ENCODE measurements at places on chromosomes 7 and 10. TPM values are rescaled to one million over a fixed set of nuclear protein-coding genes. Genes with fewer than 3 reads are reported as not detected.

- peak; percentile 33 for DNase-seq
Measured at GRCh38 chr7:33050535-33051318, 11.8 kb downstream of the NT5C3A start.

Gene BEND7
- 9.1 TPM for total RNA-seq

- DNase-seq = no peak
Measured at GRCh38 chr10:27660711-27661110, 84.9 kb downstream of the MKX start.

GRCh38 chr10:98276311-98276710 is 8.3 kb upstream of the LOXL4 start:
- no peak for DNase-seq

- DNase-seq = no peak
Measured at GRCh38 chr7:111495173-111495810, 67.0 kb downstream of the IMMP2L start.

Gene TMEM196
- not detected for total RNA-seq

- no peak for DNase-seq
Measured at GRCh38 chr7:114787556-114787955, 134.3 kb upstream of the MDFIC start.

- no peak for DNase-seq
Measured at GRCh38 chr7:131949659-131950058, 393.2 kb upstream of the PODXL start.

GRCh38 chr10:50416881-50417280 is 165.6 kb upstream of the ASAH2 start:
- no peak for DNase-seq

Gene ABCB1
- not detected for total RNA-seq

All from neural progenitor cell (in vitro differentiated cells).